ENCODE measurements at places on chromosomes 16 and 17.

GRCh38 chr16:10168258-10168657, 14.0 kb downstream of the GRIN2A start:
- DNase-seq, result no peak

GRCh38 chr16:89693931-89694783, 7.3 kb downstream of the SPATA2L start:
- DNase-seq, result no peak

GRCh38 chr16:54244061-54244886, 42.3 kb downstream of the IRX3 start:
- DNase-seq, result no peak

GRCh38 chr16:10828851-10829366, 10.3 kb upstream of the TVP23A start:
- no peak for DNase-seq

DNA sequence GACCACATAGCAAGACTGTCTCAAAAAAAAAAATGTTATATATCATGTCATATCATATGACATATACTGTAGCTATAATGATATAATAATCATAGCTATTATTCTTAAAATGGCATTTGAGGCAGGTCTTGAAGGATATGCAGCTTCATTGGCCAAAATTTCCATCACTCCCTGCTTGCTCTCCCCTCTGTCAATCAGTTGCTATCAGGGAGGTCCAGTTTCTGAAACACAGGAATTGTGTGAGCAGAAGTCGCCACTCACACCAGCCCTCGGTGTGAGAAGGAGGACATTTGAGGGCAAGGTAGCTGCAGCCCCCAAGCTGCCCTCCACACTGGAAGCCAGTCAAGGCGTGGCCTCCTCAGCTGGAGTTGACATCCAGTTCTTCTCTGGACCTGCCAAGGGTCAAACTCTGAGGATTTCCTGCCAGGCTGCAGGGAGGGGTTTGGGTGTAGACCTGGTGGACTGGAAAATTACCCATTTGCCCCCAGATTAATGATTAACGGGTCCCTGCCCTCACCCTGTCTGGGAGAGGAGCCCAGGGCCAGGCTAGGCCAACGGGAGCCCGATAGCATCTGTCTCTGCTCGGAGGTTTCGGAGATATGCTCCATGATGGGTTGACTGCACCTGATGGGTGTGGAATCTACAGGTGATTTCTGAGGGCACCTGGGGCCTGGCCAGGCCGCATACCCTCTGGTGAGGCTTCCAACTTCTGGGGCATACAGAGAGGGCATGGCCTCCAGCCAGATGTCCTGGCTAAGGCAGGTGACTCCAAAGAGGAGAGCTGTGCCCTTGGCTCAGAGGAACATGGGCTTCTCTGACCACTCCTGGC, 18.8 kb downstream of the WNT9B start:
- no peak for DNase-seq

DNA sequence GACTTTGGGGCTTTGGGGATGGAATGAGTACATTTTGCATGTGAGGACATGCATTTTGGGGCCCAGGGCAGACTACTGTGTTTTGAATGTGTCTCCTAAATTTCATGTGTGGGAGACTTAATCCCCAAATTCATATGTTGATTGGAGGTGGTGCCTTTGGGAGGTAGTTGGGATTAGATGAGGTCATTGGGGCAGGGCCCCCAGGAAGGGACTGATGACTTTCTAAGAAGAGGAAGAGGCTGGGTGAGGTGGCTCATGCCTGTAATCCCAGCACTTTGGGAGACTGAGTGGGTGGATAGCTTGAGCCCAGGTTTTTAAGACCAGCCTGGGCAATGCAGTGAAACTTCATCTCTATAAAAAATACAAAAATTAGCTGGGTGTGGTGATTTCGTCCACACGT, 42.8 kb upstream of the RAI1 start:
- DNase-seq, result no peak

GRCh38 chr16:12120217-12120981, 143.9 kb downstream of the SNX29 start:
- DNase-seq, result no peak
